ENCODE measurements at places on chromosomes 7 and 10.

- peak; percentile 71 for DNase-seq
These were observed 25.9 kb downstream of the ST8SIA6 start for GRCh38 chr10:17428351-17429097.

GRCh38 chr10:123399276-123399839 lies 245.2 kb downstream of the BUB3 start:
- DNase-seq = no peak

- no peak for DNase-seq
These were observed 72.9 kb downstream of the ZFAND4 start for GRCh38 chr10:45599646-45600045.

DNA sequence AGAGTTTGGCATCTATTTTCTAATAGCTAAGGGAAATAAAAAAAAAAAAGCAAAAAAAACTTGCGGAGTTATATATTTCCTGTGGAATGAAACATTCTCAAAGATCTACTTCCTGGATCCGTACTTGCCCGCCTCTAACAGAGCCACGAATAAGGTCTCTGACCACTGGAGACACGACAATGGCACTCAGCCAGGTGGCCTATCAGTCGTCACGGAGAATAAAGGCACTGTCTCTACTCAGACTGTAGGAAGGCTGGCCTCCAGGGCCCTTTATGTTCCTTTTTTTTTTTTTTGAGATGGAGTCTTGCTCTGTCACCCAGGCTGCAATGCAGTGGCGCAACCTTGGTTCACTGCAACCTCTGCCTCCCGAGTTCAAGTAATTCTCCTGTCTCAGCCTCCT lies 58.7 kb downstream of the RGS10 start:
- DNase-seq = no peak

DNA sequence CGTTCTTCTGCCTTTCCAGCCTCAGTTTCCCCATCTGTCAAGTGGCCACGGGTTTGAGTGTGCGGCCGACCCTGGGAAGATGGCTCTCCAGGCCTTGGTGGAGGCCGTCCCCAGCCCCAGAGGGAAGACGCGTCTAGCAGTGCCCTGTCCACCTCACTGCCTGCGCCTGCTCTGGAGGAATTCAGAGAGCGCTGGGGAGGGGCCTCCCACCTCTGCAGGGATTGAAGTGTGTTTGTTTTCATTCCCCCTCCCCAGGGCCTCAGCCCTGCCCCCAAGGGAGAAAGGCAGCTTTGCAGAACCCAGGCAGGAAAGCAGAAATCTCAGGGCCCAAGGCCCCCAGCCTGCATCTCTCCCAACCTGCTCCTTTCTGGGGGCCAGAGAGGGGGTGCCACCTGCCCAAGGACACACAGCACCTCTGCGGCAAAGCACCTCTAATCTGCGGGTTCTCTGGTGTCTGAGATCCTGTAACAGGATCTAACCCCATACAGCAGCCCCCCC lies 91.0 kb downstream of the MICALL2 start:
- DNase-seq = no peak

- no peak for DNase-seq
These were observed 16.0 kb upstream of the VOPP1 start for GRCh38 chr7:55588379-55588699.

Measured in stimulated activated CD4-positive, alpha-beta T cell treated with anti-CD3 and anti-CD28 coated beads, Interleukin-15, amount 100 ng/mL, for 24 hours (primary cell).